WTC11 (cell line): ENCODE measurements at places on chromosomes 16 and 17. TPM values are rescaled to one million over a fixed set of nuclear protein-coding genes. Genes with fewer than 3 reads are reported as not detected.
A peak's percentile ranks its signal among the peaks of the same experiment; 100 is the strongest.

- DNase-seq: no peak
Measured at GRCh38 chr17:82638183-82638773, 10.0 kb downstream of the WDR45B start.

GRCh38 chr16:84931506-84931905, 79.8 kb downstream of the ZDHHC7 start:
- DNase-seq: no peak

DNA sequence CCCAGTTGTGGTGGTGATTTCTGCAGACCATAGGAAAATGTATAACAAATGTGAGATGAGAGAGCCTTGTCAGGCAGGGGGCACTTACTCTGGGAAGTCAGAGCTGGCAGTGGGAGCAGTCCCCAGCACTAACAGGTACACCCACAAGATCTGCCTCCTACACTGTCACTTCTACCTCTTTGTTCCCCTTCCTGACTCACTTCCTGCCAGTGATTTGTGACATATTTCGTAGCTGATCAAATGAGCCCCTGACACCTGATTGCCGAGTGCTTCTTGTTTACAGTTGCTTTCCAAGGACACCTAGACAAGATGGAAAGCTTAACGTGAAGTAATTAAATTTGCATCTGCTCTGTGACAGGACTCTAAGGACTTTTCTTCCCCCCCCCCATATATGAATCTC, 40.5 kb downstream of the FTO start:
- no peak for DNase-seq

OR1A1 gene
- total RNA-seq: not detected in 3 replicates

DNA sequence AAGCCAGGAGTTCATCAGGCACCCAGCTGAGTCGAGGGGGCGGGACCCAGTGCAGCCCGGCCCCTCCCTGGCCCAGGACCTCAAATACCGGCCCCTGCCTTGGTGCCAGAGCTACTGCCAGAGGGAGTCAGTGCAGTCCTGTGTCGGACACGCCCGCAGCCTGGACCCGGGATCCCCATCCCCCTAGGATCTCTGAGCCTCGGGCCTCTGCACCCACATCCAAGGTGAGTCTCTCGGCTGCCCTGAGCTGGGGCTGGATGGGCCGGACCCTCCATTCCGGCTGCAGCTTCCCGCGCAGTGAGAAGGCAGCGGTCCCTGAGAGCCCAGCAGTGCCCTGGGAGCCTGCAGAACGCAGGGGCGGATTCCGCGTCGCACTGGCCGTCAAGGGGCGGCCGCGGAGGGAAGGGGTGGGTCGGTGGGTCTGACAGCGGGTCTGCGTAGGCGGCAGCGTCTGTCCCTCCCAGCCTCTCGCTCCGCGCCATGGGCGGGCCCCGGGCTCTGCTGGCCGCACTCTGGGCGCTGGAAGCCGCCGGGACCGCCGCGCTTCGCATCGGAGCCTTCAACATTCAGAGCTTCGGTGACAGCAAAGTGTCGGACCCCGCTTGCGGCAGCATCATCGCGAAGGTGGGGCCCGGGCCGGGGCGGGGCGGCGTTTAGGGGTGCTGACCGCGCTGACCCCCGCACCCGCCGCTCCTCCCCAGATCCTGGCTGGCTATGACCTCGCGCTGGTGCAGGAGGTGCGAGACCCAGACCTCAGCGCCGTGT, at the start of gene DNASE1L2:
Gene DNASE1L2, plus strand, starts transcription at position 108 of the 765 bp plus-strand sequence. Its CDS starts 373 bp downstream, at position 481.
- peak; percentile 66 for DNase-seq

HOXB5 gene
- not detected in 3 replicates for total RNA-seq

LITAFD gene
- not detected in 3 replicates for total RNA-seq

KRTAP16-1 gene
- total RNA-seq: not detected in 3 replicates

- no peak for DNase-seq
Measured at GRCh38 chr16:80802138-80802537, 2.3 kb downstream of the CDYL2 start.

EVPL gene
- 0.46 to 1.3 TPM (median 0.62 TPM) in 3 replicates for total RNA-seq

DNA sequence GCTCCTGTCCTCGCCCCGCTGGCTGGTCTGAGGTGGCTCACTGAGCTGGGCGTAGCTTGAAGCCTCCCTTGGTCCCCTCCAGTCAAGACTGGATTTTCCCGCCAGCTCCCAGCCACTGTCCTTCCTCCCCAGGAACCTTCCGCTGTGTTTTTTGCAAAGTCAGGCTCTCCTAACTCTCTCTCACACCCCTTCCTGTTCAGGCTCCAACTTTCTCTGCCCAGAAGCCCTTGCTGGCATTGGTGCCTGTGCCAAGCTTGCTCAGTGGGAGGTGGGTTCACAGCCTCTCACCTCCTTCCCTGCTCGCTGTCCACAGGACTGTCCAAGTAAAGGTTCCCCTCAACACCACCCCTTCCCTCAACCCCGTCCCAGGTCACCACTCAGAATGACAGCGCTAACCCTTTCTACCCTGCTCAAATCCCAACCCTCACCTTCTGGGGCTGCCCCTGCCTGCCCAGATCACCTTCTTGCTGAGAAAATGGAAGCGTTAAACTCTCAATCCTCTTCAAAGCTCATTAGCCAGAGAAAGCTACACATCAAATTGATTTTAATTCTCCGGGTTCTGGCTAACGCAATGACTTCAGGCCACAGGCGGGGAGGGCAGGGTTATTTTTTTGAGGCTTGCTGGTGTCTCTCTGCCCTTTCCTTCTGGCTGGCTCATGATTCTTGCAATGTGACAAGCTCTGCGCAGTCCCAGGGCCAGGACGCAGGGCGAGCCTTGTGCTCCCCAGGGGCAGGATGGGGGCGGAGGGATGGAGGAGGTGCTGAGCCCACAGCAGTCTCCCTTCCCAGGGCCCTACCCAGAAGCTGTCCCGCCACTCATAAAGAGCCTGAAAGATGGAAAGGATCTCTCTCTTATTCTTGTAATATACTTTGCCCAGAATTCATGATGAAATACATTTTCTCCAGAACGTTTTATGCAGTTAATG, 357.2 kb upstream of the TNRC6C start:
- no peak for DNase-seq

ESRP2 gene
- total RNA-seq: 48.5 to 55.0 TPM (median 49.8 TPM) in 3 replicates

GRCh38 chr17:65029605-65030336, 26.8 kb downstream of the GNA13 start:
- no peak for DNase-seq

ANKRD13B gene
- total RNA-seq: 29.8 to 45.5 TPM (median 32.2 TPM) in 3 replicates

- DNase-seq: no peak
Measured at GRCh38 chr17:62910277-62910676, 55.8 kb upstream of the TANC2 start.

OTOP2 gene
- total RNA-seq: not detected in 3 replicates

PDPK1 gene
- total RNA-seq: 25.4 to 31.4 TPM (median 29.6 TPM) in 3 replicates

- no peak for DNase-seq
Measured at GRCh38 chr17:78675836-78676235, 98.6 kb upstream of the DNAH17 start.

MAP2K6 gene
- total RNA-seq: 43.0 to 50.5 TPM (median 49.5 TPM) in 3 replicates

GRCh38 chr17:49842371-49842770, 5.5 kb downstream of the TAC4 start:
- no peak for DNase-seq

C16orf74 gene
- total RNA-seq: 6.3 to 8.3 TPM (median 7.9 TPM) in 3 replicates

DNA sequence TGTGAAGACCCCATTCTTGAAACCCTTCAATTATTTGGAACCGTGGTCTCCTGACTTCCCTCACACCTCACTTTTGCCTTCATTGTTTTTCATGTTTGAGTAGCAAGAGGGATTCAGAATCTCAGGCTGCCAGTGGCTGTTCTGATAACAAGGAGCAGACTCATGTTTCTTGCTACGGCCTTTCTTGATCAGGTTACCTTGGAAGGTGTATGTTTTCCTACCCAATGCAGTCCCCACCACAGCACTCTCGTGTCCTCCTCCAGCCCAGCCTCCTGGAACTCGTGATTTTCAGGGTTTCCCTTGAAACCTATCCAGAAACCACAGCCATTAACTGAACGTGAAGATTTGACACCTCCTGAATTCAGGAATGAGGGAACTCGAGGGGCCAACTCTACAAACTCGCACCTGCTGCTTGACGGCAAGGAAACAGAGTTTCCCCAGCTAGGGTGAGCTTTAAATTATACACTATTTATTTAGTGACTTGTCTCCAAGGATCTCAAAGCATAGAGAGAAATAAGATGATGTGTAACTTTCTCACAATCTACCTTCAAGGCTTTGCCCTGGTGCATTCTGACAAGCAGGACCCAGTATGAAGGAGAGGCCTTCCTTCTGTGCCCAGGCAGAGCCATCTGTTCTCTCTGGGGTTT, 1.6 kb downstream of the ZFHX3 start:
- DNase-seq: no peak

DNA sequence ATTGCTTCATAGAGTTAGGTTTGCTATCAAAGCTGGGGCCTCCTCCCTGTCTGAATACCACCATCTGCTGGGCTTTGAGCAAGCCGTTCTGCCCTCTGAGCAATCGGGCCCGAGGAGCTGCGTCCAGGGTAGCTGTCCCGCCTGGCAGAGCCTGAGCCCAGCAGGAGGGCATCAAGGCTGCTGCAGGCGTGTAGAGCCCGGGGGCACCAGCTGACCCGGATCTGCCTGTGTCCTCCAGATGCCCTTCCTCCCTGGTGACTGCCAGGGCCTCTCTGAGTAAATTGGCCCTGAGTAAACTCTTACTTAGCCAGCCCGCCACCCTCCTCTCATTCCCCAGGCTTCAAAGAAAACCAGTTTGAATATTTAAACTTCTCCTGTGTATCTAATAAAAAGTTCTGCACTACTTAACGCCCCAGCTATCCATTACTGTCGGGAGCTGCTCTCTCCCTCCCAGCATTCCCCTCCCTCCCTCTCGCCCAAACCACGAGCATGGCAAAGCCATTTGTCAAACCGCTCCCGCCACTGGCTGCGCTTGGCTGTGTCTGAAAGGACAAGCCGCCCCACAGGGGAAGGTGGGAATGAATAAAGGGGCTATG, 16.4 kb downstream of the CDK5RAP3 start:
- peak; percentile 40 for DNase-seq

- DNase-seq: no peak
Measured at GRCh38 chr16:21324267-21324666, 46.2 kb upstream of the CRYM start.

DNA sequence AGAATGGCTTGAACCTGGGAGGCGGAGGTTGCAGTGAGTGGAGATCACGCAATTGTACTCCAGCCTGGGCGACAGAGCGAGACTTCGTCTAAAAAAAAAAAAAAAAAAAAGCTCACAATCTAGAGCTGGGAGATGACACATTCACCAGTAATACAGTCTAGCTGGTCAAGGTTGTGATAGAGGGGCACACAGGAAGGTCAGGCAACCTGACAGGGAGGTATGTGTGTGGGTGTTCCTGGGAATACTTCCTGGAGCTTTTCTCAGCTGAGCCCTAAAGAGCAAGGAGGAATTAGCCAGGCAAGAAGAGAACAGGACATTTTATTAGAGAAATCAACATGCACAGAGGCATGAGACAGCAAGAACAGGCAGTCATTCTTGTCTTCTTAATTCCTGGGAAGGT, 216.7 kb downstream of the SHISA9 start:
- DNase-seq: no peak

PITPNM3 gene
- 2.1 to 2.8 TPM (median 2.3 TPM) in 3 replicates for total RNA-seq

ABCA6 gene
- total RNA-seq: not detected in 3 replicates

DNA sequence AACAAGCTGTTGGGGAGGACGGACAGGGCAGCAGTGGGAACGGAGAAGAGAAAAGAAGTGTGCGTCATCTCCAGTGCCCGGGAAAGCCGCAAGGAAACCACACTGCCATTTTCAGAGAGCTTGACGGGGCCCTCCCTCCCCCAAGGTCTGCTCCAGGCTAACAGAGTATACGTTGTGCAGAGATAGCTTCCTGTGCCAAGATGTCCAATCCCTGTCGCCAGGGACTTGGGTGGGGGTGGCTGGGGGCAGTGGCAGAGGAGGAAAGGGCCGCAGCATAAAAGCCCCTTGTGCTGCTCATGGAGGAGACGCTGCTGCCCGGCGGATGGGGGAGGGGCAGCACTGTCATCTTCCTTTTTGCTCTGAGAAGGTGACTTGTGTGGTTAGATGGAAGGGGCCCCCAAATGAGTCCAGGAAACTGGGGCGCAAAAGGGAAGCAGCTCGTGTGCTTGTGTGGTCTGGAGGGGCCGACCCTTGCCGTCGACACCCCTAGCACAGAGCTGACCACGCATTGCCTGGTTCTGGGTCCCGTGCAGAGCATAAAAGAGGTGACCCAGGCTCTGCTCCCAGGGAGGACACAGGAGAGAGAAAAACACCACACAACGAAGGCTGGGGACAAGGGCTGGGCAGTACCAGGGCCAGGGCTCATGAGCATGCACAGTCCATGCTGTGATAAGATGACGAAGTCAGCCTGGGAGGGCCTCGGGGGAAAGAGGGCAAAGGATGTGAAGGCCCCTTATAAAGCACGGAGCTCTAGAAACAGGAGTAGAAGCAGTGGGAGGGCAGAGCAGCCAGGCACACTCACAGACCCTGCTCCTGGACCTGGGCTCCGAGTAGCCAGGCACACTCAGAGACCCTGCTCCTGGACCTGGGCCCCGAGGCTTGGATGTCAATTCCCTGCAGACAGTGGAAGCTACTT, 372.7 kb downstream of the SLC39A11 start:
- DNase-seq: no peak

DNA sequence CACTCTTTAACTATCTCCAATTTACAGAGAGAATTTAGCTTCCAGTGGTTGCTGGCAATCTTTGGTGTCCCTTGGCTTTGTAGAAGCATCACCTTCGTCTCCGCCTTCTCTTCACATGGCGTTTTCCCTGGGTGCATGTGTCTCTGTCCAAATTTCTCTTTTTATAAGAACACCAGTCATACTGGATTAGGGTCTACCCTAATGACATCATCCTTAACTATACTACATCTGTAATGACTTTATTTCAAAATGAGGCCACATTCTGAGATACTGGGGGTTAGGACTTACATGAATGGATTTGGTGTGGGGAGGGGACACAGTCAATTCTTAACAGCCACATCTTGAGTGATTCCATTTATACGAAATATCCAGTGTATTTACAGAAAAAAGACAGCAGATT, 22.2 kb downstream of the CACNG4 start:
- DNase-seq: no peak

GRCh38 chr17:63364387-63364786, 81.7 kb downstream of the CYB561 start:
- DNase-seq: no peak

NSRP1 gene
- total RNA-seq: 22.8 to 24.6 TPM (median 23.8 TPM) in 3 replicates

DNA sequence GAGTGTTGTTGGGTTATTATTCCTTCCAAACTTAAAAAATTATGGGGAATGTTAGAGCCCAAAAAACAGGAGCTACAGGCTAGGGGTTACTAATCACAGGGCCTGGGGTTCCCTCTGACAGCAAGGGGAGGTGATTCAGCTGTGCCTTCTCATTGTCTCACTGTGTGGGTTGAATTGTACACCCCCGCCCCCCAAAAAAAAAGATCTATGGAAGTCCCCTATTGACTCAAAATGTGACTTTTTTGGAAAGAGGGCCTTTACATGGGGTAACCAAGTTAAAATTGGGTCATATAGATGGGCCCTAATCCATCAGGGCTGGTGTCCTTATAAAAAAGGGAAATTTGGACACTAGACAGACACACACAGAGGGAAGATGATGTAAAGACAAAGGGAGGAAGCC, 190.2 kb downstream of the SOX9 start:
- DNase-seq: no peak

GDPD1 gene
- 6.0 to 7.1 TPM (median 6.4 TPM) in 3 replicates for total RNA-seq

DNA sequence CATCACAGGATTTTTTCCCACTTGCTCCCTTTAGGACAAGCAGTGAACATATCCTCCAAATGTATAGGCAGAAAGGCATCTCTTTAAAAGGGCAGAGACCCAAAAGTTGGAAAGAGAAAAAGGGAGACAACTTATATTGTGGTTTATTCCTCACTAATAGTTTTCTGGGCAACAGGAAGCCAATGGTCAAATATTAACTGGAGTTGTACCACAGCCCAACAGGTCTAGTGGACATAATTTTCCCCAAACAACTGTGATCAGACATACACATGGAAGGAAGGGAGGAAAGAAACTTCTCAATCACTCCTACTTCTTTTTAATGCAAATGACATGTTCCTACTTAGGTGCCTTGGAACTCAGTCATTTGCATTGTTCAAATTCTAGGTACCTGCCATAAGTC, 78.4 kb downstream of the SOX9 start:
- DNase-seq: no peak

SLC35G6 gene
- 0.16 to 0.26 TPM (median 0.18 TPM) in 3 replicates for total RNA-seq
